Ureter (tissue), 1 donor: ENCODE measurements at places on chromosomes 2 and 18. TPM values are rescaled to one million over a fixed set of nuclear protein-coding genes. Genes with fewer than 3 reads are reported as not detected.
A peak's percentile ranks its signal among the peaks of the same experiment; 100 is the strongest.

DNA sequence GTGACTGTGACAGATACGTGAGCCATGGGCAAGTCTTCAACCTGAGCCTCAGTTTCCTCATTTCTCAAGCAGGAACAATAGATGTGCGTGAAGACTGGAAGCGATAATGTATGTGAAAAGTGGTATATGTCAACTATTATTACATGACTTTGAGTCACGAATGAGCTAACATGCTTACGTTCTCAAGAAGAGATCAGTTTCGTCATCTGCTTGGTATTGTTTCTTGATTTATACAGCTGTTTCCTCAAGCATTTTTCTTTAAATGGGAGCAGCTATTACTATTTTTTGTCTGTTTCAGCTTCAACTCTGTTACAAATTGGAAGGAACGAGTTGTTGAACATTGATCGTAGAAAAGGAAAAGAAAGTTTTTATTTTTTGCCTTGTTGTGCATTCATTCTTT is 48.5 kb upstream of the THOC1 start:
- DNase-seq = no peak

- DNase-seq = no peak
Measured at GRCh38 chr18:55123361-55123760, 164.1 kb upstream of the CCDC68 start.

GRCh38 chr18:42574871-42575270 is 540.6 kb downstream of the RIT2 start:
- DNase-seq = no peak

DNA sequence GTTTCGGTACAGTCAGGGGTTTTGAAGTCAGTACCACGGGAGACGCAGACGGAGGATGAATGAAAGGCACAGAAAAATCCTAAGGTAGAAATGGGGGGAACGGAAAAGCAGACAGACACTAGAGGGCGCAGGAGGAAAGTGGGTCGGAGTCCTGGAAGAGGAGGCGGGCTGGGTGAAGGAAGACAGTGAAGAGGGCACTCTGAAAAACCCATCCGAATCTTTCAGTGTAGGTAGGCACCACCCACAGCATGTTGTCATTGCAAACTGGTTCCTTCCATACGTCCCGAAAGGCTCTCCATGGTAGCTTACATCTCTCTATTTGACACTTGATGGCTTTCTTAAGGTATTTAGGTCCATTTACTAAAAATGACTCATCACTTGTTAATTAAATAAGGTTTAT is 18.5 kb upstream of the ZNF236 start:
- DNase-seq = peak; percentile 68

DNA sequence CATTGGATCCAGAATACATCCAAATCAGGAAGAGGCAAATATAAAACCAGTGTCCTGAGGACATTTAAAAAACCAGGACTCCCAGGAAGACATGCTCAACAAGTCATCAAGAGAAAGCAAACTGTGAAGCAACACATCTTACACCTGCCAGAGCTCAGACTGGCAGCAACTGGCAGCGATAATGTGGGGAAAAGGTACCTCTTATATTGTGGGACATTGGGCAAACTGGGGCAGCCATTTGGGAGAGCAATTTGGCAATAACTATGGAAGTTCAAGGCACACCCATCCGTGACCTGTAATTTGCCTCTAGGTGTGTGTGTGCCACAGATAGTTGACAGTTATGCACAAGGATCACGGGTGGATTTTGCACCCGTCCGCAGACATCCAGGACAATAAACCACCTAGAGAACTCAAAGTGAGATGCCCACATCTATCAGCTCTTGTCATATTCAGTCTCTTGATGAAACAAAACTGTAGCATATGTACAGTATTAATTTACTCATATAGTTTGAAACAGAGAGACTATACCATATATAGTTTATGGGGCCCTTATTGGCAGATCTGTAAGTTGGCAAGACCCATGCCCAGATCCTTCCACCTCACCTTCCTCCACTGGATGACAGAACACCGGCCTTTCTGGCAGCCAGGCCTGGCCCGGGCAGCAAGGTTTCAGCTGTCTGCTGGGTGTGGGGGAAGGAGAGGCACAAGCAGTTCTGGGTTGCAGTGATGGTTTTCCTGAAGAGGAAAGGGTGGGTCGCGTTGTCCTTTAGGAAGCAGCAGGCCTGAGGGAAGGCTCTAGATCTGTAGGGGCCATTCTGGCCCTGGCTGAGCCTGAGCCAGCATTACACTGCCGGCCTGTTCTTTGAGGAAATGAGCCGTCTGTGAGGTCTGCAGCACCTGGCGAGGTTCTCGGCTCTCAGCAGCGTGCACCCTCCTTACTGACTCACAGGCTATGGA is 18.8 kb downstream of the HJURP start:
- no peak for DNase-seq

GRCh38 chr18:45498287-45498658 is 117.0 kb upstream of the SLC14A2 start:
- no peak for DNase-seq

- no peak for DNase-seq
Measured at GRCh38 chr18:33863912-33864311, 285.9 kb downstream of the ASXL3 start.

- no peak for DNase-seq
Measured at GRCh38 chr2:56182420-56182819, 1.4 kb upstream of the CCDC85A start.

GRCh38 chr2:6926071-6926732 is 9.0 kb downstream of the RNF144A start:
- no peak for DNase-seq

- DNase-seq = no peak
Measured at GRCh38 chr2:149473521-149473920, 114.1 kb downstream of the MMADHC start.

DNA sequence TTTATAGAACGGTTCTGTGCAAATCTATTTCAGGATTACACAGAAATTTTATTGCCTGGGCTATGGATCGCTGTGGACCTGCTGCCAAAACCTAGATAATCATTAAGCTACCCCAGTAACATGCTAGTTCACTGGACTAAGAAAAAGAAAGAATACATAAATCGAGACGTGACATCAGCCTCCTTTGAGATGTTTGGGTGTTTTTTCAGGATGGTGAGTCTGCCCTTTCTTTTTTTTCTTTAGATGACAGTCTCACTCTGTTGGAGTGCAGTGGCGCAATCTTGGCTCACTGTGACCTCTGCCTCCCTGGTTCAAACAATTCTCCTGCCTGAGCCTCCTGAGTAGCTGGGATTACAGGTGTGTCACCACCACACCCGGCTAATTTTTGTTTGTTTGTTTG is 52.0 kb downstream of the FHOD3 start:
- no peak for DNase-seq

- DNase-seq = no peak
Measured at GRCh38 chr2:119251652-119252051, 28.0 kb downstream of the STEAP3 start.

DNA sequence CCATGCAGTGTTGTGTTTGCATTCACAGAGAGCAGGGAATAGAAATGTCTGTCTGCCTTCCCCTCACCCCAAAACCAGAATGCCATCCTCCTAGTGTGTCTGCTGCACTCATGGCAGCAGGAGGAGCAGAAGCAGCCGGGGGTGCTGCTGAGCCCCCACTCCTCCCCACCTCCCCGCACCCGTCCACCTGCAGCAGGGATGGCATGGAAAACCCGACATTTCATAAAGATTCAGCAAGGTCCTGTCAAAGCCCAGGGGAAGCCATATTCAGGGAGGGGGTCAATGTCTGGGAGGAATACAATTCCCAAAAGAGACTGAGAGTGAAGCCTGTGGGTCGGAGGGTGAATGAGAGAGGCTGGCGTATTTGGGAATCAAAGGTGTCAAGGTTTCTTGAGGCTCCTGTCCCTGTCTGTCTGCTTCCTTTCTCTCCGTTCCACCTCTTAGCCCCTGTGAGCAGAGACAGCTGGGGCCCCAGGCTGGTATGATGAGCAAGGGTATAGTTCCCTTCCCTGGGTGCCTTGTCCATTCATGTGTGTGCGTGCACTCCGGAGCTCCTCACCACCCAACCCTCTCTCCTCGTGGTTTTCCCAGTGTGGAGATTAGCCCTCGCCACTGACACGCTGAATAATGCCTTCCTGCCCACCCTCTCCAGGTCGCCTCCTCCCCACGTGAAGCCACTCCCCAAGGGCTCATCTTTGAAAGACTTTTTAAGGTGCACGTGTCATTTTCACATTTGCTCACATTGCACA is 133.5 kb upstream of the ZNF236 start:
- DNase-seq = no peak

DNA sequence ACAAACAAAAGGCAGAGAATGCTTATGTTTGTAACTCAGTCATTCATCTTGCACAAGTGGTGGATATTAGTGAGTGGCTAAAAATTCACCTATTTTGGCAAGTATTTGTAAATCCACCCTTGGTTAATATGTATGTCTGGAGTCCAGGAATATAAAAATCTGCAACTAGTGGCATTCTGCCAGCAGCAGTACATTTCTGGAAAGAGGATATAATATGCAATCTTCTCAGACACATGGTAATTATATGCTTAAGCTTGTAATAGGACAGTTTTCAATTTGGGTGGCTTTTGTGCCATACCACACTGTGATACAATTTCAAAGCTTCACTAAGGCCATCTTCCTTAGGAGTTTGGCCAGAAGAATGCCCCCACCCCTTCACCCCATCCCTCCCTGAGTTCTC is 693.3 kb downstream of the MBD2 start:
- DNase-seq = no peak

- DNase-seq = no peak
Measured at GRCh38 chr2:120823551-120823950, 87.9 kb downstream of the GLI2 start.

- DNase-seq = no peak
Measured at GRCh38 chr2:23664066-23664788, 262.7 kb downstream of the ATAD2B start.

- DNase-seq = no peak
Measured at GRCh38 chr18:63617049-63617914, 26.8 kb downstream of the SERPINB4 start.

DNA sequence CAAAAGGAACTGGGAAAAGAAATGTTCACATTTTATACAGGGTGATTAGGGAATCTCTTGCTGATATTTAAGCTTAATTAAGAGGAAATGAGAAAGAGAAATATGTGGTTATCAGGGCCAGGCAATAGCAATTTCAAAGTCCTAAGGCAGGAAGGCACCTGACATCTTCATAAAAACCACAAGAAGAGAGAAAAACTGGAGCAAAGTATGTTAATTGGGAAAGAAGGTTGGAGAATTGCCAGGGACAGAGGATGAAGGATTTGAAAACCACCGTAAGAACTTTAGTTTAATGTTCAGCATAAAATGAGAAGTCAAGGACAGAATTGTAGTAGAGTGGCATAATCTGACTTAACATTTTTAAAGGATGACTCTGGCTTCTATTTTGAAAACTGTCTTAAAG is 691.8 kb upstream of the NRXN1 start:
- DNase-seq = no peak

DNA sequence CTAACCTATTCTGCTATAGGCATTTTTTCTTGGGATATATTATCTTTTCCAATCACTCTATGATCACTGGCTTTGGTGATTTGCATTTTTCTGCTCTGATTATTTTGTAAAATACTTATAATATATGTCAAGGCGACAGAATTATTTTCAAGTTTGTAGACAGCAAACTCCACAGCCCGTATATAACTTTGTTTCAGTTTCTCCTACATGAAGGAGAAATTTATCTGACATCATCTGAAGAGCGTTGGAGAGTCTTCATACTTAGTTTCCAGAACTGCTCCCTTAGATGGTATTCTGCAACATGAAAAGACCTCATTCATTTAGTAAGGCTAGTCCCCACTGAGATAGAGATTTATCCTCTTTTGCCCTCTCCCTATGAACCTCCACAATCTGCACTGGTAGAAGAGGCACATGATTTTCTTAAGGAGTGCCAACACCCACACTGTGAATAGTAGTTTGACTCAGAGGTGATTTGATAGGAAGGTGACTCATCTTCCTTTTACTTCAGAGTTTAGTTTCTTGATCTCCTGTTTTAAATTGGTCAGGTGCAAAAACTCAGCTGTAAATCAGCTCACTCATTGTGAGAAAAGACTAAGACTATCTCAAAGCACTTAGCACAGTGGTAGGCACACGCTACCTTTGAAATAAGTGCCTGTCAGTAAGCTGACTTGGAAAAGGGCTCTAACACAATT is 1848.6 kb upstream of the CELF4 start:
- no peak for DNase-seq

- no peak for DNase-seq
Measured at GRCh38 chr2:236545248-236545658, 24.4 kb upstream of the ACKR3 start.

- DNase-seq = no peak
Measured at GRCh38 chr2:223580951-223581350, 21.2 kb downstream of the SCG2 start.

DNA sequence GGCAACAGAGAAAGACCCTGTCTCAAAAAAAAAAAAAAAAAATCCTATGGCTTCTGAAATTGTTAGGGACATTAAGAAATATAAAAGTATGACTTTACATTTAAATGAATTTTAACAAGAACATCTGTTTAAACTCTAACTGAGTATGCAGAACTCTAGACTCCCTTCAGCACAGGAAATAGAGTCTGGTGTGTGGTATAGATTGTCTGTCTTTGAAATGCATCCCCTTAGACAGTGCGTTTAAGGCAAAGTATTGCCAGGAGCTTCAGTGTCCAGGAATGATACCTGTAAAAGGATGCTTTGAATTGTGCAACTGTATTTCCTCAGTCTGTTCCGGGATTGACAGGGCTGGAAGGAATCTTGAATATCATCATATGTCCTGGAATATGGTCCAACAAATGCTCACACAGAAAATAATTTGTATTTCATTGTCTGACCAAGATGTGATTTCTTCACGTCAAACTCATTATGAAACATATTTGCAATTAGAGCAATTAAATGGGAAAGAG is 133.0 kb upstream of the RASGRP3 start:
- no peak for DNase-seq

DNA sequence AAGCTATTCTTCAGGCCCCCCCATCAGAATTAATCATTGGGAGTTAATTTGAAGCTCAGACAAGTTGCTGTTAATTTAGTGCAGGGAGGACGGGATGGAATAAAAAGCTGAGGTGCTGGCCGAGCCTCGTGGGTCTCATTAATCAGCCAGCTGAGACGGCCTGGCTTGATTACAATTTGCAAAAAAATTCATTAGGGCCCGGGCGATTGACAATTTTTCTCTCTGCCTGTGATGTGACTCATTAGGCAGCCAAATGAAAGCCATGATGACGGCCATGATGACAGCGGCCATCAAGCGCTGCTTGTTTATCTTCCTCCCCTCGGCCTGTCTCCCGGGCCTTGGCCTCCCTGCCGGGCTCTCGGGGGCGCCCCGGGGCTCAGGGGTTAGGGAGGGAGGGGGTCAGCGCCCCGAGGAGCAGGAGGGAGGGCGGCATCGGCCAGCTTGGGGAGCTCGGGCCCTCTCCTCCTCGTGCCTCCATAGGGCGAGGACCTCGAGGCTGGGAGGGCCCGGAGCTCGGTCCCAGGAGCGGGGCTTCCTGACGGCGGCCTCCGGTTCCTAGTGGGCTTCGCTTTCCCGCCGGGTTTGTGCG is 5.2 kb downstream of the GBX2 start:
- DNase-seq = no peak

- DNase-seq = no peak
Measured at GRCh38 chr2:23518481-23519333, 133.7 kb downstream of the KLHL29 start.

- DNase-seq = no peak
Measured at GRCh38 chr18:31931886-31932240, 11.1 kb downstream of the TRAPPC8 start.

- DNase-seq = no peak
Measured at GRCh38 chr2:238128534-238129001, 9.9 kb upstream of the KLHL30 start.

Gene EVA1A
- total RNA-seq = 2.3 TPM

Gene IGFBP2
- 210 TPM for total RNA-seq

Gene NT5C1B
- not detected for total RNA-seq

Gene SLC9A4
- 23.5 TPM for total RNA-seq

Gene RTP5
- 0.21 TPM for total RNA-seq

Gene CNTNAP5
- total RNA-seq = 1.5 TPM
